ENCODE measurements at places on chromosomes 7 and 10.

DNA sequence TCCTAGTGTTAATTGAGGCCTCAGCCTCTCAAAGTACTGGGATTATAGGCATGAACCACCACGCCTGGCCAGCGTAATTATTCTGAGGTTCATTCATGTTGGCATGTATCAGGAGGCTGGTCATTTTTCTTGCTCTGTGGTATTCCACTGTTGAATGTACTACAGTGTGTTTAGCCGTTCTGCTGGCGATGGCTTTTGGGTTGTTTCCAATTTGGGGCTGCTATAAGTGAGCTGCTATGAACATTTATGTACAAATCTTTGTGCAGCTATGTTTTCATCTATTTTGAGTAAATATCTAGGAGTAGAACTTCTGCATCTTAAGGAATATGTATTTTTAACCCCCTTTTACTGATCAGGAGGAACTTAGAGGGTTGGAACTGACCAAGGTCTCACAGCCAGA, 145.8 kb downstream of the AUTS2 start:
- DNase-seq: no peak

DNA sequence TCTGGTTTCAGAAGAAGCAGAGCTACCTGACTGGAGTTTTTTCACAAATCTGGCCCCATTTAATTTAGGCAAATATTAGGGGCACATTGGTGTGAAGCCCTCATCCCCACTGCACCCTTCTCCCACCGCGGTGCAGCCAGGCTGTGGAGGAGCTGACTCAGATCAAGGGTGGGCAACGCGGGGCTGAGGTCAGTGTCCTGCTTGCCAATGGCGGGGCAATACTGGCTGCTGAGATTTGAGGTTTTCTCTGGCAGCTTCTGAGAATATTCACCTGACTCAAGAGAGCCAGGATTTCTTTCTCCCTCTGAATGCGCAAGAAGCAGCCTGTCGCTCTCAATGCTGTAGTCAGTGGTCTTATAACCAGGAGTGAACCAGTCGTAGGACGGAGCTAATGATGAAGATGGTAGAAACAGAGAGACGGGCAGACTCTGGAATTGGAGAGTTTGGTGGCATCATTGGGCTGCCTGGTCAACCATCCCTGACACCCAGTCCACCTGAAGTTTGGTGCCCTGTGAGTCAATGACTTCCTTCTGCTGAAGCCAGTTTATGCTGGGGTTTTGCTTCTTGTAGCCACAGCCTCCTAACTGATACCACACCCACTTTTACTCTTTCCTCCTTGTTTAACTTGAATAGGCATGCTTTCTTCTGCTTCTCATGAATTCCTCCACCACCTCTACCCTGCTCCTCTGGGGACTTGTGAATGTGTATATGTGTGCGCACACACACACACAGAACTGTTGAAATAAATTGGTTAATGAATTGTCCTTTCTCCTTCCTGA, 123.7 kb upstream of the CTBP2 start:
- DNase-seq: no peak

DNA sequence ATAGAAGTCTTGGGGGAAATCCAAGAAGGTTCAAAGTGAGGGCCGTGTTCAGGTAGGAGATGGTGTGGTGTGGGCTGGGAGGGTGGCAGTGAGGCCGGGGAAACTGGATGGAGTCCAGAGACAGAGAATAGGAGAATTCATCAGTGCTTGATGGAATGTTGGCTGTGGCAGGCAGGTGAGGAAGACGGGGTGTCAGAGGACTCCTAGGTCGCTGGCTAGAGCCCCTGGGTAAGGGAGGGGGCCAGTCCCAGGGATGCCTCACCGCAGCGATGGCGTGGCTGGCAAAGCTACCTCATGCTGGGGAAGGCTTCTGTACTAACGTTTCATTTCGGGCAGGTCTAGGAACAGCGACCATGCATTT, 373.0 kb downstream of the RPS24 start:
- DNase-seq: no peak

GRCh38 chr10:55668326-55668922, 692.6 kb downstream of the ZWINT start:
- DNase-seq: no peak

DNA sequence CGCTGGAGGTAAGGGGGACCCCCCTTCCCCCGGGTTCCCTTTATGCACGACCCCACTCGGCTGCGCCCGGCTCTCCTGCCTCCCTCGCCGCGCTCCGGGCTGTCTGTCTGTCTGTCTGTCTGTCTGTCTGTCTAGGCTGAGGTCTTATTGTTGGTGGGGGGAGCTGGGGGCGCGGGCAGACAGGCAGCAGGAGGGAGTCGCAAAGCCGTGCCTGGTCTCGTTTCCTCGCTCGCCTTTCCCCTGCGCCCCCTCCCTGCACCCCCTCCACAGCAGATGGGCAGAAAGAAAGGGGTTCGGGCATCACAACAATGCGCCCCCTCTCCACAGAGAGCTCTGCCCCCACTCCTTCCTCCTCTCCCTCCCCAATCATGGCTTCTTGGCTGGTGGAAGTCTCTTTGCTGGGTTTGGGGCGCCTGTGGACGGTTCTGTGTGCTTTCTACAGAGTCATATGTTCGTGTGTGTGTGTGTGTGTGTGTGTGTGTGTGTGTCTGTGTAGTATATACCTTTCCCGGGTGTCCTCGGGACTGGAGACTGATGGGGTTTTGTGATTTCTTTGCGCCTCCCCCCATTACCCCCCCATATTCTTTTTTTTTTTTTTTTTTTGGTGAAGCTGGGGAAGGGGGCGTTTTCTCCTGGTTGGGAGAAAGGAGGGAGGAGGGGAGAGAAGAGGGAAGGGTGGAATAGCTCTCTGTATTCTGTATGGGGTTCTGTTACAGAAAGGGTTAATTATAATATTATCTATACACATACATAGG, 1.9 kb downstream of the AUTS2 start:
- DNase-seq: no peak

DNA sequence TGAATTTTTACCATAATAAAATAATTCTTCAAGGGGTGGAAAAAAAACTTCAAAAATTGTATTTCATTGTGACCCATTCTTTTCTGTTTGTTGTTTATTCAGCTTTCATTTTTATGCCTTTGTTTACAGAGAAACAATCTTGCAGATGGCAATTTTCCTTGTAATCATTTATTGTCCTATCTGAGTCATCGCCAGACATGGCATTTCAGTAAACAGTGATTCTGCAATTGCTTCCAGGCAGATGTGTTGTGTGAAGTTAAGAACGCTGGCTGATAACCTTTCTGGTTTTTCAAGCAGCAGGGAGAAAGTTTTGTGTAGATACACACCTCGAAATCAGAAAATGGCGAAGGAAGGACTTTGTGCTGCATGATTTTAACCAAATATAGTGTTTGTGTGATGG, 80.7 kb upstream of the RPA3 start:
- no peak for DNase-seq

GRCh38 chr7:155584763-155585531, 38.6 kb upstream of the CNPY1 start:
- no peak for DNase-seq

DNA sequence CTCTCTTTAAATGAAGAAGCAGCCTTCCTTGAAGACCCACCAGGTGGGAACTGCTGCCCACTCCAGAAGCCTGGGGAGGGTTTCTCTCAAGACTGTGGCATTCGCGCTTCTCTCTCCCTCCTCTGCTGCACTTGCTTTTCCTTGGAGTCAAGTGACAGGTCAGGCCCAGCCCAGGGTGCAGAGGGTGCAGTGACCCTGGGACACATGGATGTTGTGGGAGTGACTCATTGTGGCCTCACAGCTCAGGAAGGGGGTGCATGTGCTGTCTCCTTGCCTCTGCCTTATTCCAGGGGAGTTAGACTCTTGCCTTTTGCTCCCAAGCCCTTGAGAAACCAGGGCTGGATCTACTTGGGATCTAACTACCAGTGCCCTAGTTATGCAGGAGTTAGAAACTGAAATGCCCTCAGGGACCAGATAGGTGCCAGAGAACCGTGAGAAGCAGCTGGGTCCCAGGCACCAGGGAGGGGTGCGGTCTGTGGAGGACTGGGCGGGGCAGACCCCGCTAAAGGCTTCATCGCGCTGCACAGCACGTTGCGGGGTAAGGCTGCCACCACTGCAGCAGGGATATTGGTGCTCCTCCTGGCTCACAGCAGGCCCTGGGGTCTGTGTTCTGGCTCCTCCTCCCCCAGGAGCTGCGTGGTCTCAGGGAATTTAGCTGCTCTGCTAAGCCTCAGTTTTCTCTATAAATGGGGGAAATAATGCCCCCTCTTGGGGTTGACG, 11.4 kb downstream of the FAM241B start:
- DNase-seq: no peak

GRCh38 chr10:48885376-48885775, 54.3 kb downstream of the LRRC18 start:
- no peak for DNase-seq

- DNase-seq: no peak
Observed at GRCh38 chr7:4235596-4235995, 446.5 kb upstream of the FOXK1 start.

DNA sequence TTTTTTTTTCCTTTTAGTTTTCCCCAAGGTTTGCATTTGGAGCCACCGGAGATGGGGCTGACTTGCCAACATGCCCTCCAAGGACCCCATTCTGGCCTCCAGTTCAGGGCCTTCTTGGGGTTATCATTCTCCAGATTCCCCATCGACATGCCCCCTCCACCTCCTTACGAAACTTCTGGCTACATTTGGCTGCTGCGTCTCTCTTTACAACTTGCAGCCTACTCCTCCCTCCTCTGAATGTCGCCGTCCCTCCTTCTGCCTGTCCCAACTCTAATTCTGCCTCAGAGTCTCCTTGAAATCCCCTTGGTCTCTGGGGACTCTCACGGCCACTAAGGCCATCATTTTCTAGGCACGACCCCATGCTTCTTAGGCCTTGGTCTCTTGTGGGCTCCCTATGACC, 72.2 kb upstream of the PODXL start:
- DNase-seq: no peak

DNA sequence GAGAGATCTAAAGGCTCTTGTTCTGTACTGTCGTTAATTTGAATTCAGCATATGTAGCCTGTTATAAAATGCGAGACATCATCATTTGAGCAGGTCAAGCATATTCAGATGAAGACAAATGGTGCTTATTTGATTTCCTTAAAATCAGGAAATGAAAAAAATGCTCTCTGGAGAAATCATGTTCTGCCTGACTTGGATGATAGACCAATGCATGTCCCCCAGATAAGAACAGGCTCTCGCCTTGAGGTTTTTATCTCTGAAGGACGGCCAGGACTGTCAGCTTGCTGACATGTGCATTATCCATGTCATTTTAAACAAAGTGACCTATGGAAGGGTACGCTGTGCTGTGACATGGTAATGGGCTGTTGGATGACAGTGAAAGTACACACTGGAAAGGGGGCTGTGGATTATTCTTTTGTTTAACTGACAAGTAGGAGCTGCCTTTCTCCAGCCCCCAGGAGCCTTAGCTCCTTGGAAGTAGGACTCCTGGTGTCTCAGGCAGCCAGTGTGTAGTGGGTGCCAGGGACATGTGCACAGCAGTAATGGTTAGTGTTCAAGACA, 695.1 kb upstream of the GALNT17 start:
- DNase-seq: no peak

GRCh38 chr7:44220358-44221112, 19.8 kb downstream of the YKT6 start:
- no peak for DNase-seq

GRCh38 chr7:116552602-116553001, 27.8 kb downstream of the CAV1 start:
- DNase-seq: no peak

All from effector memory CD8-positive, alpha-beta T cell (primary cell).